ENCODE measurements at places on chromosomes 2 and 18.

DNA sequence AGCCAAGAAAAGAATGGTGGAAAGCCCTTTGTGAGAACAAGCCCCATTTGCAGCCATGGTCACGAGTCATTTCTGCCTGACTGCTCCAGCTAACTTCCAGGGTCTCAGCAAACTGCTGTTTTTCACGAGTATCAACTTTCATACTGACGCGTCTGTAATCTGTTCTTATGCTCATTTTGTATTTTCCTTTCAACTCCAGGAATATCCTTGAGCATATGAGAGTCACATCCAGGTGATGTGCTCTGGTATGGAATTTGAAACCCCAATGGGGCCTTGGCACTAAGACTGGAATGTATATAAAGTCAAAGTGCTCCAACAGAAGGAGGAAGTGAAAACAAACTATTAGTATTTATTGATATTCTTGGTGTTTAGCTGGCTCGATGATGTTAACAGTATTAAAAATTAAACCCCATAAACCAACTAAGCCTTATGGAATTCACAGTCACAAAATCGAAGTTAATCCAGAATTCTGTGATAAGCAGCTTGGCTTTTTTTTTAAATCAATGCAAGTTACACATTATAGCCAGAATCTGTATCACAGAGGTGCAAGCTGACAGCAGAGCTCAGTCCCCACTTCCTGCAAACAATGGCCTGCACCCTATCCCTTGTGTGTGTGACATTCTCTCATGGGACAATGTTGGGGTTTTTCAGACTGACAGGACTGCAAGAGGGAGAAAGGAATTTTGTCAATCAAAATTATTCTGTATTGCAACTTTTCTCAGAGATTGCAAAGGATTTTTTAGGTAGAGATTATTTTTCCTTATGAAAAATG lies 26.1 kb downstream of the SLC14A1 start:
- DNase-seq: no peak

- DNase-seq: no peak
These were observed 39.2 kb downstream of the GNAL start for GRCh38 chr18:11728249-11728648.

- DNase-seq: no peak
These were observed 164.6 kb downstream of the HDAC4 start for GRCh38 chr2:239236043-239236807.

DNA sequence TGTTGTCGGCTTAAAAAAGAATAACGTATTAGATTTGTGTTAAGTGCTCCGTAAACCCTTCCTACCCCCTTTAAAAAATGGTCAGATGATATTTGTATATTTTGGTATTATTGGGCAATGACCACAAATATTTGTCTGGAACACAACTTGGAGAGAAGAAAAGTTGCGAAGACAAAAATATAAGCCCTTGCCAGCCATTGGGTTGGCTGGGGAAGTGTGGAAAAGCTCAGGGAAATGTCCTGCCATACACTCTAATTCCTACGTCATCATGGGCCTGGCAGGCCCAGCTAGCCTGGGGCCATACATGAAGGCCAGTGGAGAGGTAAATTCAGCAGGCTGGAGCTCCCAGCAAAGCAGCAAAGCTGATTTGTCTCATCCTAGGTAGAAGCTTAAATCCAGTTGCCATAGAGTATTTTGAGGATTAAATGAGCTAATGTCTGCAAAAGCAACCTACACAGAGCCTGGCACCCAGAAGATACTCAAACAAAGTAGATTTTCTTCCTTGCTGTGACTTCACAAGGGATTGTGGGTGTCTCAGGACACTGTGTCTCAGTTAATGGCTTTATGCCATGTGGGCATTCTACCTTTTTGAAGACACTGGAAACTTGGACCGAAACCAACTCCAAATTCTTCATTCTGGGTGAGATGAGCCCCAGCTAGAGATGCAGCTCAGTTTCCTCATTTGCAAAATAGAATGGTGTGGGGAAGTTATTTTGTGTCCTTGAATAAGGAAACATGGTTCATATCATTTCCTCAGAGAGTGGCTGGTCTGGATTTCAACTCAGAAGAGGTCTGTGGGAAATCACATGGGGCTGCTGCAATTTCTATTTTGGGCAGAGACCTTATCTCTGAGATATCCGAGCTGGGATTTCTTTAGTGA lies 87.9 kb upstream of the MAP4K3 start:
- DNase-seq: no peak

GRCh38 chr2:113324684-113325160 lies 46.0 kb upstream of the PAX8 start:
- DNase-seq: peak; percentile 87
